Renal cortical epithelial cell (primary cell): ENCODE measurements at places on chromosomes 5 and 9. TPM values are rescaled to one million over a fixed set of nuclear protein-coding genes. Genes with fewer than 3 reads are reported as not detected.

GRCh38 chr5:133599600-133599999 is 12.7 kb downstream of the FSTL4 start:
- no peak for DNase-seq

Gene RMRP
- 5,792 and 14,792 TPM in 2 replicates for total RNA-seq

GRCh38 chr9:132857031-132857430 is 21.1 kb downstream of the AK8 start:
- DNase-seq = no peak

DNA sequence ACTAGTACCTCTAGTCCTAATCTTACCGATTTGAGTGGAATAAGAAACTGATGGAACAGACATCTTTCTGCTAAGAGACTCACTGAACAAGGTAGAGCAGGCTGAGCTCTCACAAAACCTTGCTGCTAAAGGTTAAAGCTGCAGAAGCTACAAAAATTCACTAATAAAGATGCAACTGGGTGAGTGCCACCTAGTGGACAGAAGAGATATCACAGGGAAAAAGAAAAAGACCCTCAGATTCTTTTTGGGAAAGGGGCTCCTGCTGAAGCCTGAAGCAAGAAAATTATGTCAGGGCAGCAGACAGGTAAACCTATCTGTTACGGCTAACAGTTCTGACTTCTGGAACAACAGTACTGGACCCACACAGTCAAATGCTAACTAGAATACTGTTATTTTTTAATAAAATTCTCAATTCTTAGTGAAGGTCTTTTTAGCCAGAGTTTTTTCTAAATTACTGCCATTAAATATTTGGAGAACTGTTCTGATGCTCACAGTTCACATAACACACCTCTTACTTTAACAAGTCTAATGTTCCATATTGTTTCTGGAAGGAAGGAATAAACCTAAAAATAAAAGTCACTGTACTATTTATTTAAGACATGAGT is 51.2 kb downstream of the DIAPH1 start:
- DNase-seq = peak; percentile 19

DNA sequence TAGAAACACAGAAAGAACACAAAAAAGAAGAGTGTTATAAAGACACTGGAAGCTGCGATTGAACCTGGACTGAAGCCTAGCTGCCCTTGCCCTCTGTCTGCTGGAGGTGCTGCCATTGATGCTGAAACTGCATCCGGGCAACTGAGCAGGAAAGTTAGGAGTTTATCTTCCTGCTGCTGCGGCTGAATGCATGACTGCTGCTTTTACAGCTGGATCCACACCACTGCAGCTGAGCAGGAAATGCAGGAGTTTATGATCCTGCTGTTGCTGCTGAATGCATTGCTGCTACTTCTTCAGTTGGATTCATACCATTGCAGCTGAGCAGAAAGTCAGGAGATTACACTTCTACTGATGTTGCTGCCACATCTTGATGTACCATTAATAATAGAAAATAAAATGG is 21.8 kb upstream of the JAKMIP2 start:
- peak; percentile 4 for DNase-seq

Gene GTF2H2
- 41.8 and 42.2 TPM in 2 replicates for total RNA-seq

DNA sequence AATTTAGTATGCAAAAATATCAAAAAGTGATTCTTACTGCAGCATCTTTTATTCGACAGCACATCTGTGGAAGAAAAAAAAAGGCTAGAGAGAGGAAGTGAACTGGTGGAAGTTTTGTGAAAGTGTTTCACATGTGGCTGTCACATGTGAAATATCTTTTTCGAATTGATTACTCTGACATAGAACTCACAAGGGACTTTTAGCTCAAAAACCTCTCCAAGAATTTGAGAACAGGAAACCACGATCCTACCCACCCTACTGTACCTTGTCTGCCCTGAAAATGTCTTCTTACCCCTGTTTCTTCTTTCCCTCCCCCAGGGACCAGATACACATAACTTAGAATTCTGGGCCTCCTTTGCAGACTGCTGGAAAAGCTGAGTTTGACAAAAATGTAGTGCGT is 106.5 kb upstream of the PRRC1 start:
- no peak for DNase-seq

GRCh38 chr5:78835176-78835575 is 149.9 kb downstream of the ARSB start:
- DNase-seq = no peak

- no peak for DNase-seq
These were observed 119.8 kb downstream of the TENT4A start for GRCh38 chr5:6832994-6833393.

Gene FBP2
- not detected in 2 replicates for total RNA-seq

DNA sequence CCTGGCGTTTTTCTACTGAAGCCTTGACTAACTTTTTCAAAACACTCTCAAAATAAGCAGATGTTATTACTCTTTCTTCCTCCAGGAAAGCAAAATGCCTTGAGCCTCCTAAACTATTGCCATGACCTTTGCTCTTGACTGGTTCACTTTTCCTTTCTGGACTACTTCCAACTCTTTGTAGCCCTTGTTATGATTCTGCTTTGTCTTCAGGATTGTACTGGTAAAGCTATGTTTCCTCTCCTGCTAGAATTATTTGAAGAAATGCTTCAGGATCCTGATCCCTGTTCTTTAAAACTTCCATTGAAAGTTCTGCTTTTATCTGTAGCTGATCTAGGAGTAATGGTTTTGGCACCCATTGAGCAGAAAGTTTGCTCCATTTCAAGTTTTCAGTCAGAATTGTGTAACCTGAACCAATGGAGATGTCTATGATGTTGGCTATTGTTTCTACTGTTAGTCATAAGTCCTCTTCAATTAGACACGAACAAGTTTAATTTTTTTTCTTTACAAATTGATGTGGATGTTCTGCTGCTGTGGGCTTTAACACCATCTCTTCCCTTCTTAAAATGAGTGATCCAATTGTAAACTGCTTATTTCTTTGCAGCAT is 1356.4 kb downstream of the EFNA5 start:
- DNase-seq = peak; percentile 21

Gene ASB6
- 17.4 and 21.9 TPM in 2 replicates for total RNA-seq

- DNase-seq = no peak
These were observed 408.0 kb upstream of the DMAC1 start for GRCh38 chr9:8207596-8207995.

- no peak for DNase-seq
These were observed 9.1 kb downstream of the MEGF10 start for GRCh38 chr5:127299678-127300077.

DNA sequence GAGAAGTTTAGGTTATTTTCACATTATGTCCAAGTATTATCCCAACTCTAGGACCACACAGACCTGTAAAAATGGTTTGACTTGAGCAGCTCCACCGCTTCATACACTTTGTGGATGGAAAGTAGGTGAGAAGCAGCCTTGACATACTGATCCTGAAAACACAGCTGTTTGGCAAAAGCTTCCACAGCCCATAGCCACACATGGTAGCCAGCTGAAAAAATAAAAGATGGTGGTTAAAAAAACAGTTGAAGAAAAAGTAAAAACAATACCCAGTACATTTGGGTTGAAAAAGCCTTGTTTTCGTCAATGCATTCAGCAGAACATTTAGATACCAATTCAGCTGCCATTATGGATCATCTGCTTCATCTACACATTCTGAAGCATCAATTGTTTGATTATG is 36.7 kb downstream of the GEMIN5 start:
- no peak for DNase-seq

DNA sequence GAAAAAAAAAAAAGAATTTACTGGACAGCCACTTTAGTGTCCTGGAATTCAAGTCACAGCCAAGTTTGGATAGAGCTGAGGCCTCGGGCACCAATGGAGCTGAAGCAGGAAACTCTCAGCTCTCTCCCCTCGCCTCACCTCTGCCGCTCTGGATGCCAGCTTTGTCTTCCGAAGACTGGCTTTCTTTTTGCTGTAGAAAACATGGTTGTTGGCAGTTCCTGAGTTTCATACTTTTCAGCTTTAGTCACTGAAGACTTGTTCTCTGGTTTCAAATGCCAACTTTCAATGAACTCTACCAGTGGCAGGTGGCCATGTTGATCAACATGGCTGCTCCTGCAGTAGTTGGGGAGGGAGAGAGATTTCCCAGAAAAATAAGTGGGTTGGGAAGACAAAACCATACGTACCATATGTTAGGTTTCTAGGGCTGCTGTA is 142.2 kb downstream of the SNX18 start:
- no peak for DNase-seq

Gene INSL6
- total RNA-seq = not detected in 2 replicates

DNA sequence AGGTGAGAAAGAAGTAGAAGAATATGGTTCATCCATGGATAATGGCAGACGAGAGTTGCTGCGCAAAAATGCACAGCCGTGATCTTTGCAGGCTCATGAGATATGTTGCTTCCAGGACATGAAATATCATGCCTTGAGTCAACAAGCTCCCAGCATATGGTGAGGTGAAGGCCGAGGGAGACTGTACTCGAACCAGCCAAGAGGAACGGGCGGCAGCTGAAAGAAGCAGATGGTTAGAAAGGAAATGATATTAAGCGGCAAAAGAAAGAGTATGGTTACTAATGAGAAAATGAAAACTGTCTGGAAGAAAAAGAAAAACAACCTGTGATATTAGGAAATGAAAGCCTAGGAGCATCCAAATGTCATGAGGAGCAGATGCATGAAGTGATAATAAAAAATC is 344.7 kb upstream of the DAP start:
- no peak for DNase-seq

DNA sequence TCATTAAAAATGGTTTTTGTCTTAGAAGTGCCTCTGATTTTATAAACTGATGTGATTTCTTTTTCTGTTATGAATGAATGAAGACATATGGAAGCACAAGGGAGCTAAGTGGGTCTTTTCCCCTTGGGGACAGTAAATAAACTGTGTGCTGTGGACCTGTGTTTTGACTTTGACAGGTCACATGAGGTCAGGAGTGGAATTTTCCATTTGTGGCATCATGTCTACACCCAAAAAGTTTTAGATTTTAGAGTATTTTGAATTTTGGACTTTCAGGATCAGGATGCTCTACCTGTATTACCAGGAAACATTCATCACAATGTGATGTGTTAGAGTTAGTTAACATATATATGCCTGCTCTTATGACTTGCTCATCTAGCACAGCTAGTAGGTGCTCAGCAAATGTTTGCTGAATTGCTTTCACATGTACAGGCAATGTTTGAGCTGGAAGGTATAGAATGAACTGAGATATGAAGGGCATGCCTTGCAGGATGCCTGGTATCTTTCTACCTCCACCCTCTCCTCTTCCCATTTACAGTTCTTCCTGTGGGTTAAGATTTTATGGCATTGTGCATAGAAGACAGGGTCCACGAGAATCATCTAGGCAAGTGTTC is 73.2 kb upstream of the NR3C1 start:
- DNase-seq = no peak

DNA sequence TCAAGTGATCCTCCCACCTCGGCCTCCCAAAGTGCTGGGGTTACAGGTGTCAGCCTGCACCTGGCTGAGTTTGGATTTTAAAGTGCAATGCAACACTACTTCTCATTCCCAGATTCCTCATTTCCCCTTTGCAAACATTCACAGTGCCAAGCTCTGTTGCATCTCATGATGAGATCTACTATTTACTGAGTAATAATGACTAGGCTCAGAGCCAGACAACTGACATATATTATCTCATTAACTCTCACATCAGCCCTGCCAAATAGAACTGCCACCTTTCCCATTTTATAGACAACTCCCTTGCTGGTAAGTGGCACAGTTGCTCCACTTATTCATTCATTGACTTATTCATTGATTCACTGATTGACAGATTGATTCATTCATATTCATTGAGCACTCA is 7.0 kb downstream of the PDE6A start:
- DNase-seq = peak; percentile 75

- no peak for DNase-seq
These were observed 7.9 kb upstream of the CER1 start for GRCh38 chr9:14730461-14730898.

- DNase-seq = peak; percentile 57
These were observed 1.3 kb downstream of the MAP3K1 start for GRCh38 chr5:56816546-56817081.

Gene INSL4
- total RNA-seq = not detected in 2 replicates

GRCh38 chr5:128241051-128241695 is 157.6 kb downstream of the SLC12A2 start:
- DNase-seq = no peak

DNA sequence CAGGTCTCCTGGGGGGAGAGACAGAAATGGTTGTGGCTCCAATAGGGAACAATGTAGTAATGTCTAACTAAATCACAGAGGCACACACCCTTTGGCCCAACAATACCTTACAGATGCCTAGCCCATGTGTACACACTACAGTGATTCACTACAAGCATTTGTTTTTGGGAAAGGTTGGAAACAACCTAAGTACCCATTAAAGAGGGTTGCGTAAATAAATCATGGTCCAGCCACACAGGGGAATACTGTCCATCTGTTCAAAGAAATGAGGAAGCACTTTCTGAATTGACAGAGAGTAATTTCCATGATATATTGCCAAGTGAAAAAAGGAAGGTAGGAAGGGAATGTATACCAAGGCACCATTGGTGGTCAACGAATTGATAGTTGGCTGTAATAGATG is 22.0 kb upstream of the GTF3C5 start:
- DNase-seq = no peak

Gene HMMR
- 1.4 and 18.9 TPM in 2 replicates for total RNA-seq

Gene PFN3
- not detected in 2 replicates for total RNA-seq

DNA sequence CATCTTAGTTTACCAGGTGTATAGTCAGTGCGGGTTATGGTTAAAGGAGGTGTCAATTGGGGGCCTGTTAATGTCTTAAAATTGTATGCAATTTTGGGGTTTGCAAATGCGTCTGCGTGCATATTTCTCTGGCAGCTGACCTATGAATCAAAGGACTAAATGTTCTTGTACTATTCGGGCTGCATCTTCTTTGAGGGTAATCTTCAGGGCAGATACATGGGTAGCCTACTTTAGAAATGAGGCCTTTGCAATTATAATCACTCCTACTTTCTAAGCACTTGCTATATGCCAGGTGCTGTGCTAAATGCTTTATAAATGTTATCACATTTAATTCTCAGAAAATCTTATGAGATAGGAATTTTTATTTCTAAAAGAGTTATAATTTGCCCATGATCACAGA is 58.2 kb downstream of the NDFIP1 start:
- no peak for DNase-seq

DNA sequence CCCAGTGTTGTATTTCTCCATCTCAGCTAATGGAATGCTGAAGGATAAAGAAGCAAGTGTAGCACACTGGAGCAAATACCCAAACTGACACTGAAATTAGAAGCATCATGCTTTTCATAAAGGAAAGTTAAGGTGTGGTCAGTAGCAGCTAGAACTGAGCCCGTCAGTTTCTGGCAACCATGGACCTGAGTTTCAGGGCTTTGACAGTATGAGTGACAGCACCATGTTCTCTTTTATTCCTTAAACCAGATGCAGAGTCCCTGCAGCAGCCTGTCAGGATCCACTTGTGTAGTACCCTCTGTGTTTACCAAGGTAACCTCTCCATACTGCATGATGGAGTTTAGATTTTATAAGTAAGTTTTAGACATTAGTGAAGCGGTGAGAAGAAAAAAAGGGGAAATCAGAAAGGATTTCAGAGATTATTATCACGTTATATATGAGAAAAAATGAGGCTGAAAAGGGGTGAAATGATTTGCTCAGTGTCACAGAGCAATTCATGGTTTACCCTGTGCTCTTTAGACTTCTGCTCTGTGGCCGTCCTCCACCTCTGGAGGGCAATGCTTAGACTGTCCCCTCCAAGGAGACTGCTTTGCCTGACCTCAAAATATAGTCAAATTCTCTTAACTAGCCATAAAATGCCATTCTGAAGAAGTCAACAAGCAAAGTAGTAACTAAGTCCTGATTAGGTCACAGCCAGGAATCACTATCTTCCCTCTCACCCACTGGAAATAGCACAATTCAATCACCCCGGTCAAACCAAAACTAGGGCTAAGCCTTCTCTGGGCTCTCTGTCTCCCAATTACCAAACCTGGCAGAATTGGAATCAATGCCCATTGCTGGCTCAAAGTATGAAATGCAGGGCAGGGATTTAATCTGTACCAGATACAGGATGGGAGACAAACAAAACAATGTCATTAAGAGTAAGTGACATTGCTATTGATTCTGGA is 10.5 kb upstream of the MYOT start:
- no peak for DNase-seq

Gene TMEM215
- not detected in 2 replicates for total RNA-seq
